ENCODE measurements at places on chromosomes 3 and 15.

GRCh38 chr15:74349241-74349778 is 18.1 kb downstream of the CYP11A1 start:
- DNase-seq: no peak

GRCh38 chr3:52023101-52023770 is 27.5 kb upstream of the RPL29 start:
- DNase-seq: no peak

- DNase-seq: no peak
Measured at GRCh38 chr3:144989807-144990206, 1018.2 kb downstream of the DIPK2A start.

GRCh38 chr15:59394166-59394661 is 21.5 kb upstream of the MYO1E start:
- DNase-seq: no peak

DNA sequence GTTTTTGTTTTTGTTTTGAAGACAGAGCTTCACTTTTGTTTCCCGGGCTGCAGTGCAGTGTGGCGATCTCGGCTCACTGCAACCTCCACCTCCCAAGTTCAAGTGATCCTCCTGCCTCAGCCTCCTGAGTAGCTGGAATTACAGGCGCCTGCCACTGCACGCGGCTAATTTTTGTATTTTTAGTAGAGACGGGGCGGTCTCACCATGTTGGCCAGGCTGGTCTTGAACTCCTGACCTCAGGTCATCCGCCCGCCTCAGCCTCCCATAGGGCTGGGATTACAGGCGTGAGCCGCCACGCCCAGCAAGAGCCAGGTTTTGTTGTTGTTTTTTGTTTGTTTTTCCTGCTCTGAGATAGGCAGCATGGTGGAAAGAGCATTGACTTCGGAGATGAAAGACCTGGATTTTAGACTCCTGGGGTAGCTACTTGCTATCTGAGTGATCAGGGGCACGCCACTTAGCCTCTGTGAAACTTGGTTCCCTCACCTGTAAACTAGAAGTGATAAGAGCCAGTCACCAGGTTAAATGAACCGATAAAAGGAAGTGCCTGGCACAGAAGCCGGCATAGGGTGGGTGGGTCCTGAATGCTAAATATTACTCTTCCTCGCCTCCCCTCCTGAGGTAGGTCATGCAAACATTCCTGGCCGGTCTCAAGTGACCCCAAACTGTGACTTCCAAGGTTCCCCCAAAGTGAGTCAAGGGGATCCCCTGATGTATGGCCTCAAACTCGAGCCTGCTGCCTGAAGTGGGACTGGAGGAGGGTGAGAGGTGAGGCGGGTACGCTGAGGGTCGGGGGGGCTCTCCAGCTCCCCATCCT is 62.9 kb upstream of the MCF2L2 start:
- no peak for DNase-seq

GRCh38 chr15:65653801-65654521 is 32.2 kb downstream of the SLC24A1 start:
- no peak for DNase-seq

DNA sequence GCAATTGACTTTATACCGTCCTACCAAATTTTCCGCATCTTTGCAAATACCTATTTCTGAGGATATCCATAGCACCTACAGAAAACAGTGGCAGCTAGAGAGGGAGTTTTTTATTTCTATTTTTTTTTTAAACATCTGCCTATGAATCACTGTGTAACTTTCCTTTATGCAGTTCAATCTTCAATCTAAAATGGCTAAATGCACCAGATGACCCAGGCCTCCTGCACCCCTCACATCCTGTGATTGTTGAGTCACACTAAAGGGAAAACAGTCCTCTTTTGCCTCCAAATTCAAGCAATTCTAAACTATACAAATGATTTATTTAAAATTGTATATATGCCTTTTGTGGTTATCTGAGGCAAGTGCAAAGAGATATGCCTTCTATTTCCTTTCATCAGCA is 20.1 kb upstream of the BCL6 start:
- no peak for DNase-seq

DNA sequence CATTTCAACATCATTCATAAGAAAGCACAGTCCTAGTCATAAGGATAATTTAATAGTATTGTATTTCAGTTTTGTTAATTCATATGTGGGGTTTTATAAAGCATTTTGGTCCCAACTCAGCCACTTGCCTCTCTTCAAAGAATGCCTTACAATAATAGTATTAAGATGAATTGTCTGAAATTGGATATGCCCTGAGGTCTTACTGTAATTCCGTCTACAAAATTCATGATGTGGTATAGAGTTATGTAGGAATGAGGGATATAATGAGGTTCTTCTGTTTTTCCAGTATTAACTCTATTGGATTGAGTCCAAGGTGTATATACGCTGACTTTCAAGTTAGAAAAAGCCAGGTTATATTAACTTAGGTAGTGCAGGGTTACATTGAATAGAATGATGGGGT is 177.0 kb downstream of the GOLIM4 start:
- no peak for DNase-seq

GRCh38 chr3:11465744-11466616 is 177.7 kb downstream of the VGLL4 start:
- no peak for DNase-seq

Data from posterior cingulate gyrus (tissue), 11 donors.